ENCODE measurements at places on chromosomes 2 and 18.
A peak's percentile ranks its signal among the peaks of the same experiment; 100 is the strongest.

DNA sequence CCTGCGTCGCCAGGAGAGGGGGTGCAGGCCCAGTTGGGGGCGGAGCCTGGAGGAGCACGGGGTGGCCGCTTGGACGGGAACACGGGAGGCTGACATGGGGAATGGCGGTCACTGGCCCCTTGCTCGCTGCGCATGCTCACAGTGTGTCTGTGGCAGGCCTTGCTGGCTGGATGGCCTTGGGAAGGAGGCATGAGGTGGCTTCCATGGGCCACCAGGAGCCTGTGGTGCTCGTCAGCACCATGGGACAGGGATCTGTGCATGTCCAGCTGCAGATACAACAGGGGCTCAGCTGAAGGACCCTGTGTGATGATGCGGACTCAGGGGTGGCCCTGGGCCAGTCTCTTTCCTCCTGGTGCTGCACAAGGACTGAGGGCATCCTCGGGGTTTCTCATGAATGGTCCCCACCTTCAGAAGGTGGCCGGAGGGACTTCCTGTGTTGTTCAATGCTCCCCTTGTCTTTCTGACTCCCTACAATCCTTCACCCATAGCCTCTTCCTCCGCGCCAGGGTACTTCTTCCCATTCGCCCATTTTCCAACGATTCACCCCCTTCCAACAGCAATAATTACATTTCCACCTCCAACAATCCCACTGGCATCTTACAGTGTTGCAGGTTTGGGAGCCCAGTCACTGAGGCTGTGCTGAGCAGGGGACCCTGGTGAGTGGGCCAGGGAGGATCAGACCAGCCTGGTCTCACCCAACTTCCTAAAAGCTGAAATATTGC is 3.4 kb upstream of the SP140L start:
- DNase-seq: no peak

GRCh38 chr2:41409328-41409727 is 638.5 kb upstream of the PKDCC start:
- DNase-seq: no peak

GRCh38 chr2:105379741-105380186 is 19.1 kb downstream of the FHL2 start:
- DNase-seq: no peak

DNA sequence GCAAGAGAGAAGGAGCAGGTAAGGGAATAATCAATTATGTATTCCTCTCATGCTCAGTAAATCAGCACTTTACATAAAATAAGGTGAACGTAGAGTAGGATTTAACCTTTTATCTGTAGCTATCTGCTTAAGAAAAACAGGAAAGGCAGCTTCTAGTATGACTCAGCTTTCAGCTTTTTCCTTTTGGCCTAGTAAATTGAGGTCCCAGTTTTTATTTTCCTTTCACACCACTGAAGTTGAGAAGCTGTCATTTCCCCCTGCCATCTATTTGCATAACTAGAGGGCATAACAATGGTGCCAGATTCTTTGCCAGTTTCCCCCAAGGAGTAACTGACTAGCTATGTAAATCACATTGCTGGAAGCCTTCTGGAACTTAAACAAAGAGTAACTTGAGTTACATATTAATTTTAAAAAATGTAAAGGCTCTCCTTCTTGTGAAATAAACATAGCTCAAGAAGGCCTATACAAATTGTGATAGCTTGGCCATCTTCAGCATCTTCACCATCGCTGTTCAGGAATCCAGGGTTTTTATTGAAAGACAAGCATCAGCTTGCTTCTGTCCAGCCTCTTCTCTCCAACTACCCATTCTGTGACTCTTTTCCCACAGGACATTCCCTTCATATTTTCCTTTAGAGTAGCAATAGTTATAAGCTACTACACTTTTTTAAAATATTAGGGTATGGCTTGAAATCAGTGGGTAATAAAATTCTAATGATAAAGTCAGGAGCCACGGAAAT is 97.0 kb downstream of the KYNU start:
- peak; percentile 35 for DNase-seq

GRCh38 chr2:1618974-1619373 is 125.3 kb downstream of the PXDN start:
- no peak for DNase-seq

GRCh38 chr2:232974396-232974795 is 38.7 kb downstream of the NGEF start:
- no peak for DNase-seq

DNA sequence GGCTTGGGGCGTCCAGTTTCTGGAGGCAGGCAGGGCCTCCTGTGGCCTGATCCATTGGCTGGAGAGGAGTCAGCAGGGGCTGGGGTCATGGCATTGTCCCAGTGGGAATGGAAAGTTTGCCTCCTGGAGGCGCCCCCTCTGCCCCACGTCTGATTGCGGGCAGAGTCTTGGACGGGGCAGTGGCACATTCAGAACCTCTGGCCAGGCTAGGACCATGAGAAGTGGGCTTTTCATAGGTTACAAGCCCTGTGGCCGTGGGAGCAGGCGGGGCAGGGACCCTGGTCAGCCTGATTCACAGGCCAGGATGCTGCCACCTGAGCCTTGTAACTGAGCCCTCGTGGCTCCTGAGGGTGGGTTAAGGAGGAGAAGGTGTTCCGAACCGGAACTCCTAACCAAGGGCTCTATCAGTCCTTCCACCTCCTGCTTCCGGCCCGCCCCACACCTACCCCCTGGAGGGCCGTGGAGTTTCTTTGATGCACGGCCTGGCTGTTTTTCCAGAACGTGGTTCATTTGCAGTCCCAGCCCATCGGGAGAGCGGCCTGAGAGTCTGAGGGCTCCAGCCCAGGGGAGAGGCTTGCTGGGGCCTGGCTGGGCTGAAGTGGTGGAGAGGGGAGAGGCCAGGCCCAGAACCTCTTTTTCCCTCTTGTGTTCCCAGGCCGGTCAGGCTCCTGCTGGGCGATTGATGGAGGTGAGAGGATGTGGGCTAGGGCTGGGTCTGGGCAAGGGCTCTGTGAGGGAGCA is 43.9 kb upstream of the PLB1 start:
- DNase-seq: no peak

- DNase-seq: no peak
These were observed 160.3 kb upstream of the ACAA2 start for GRCh38 chr18:49973592-49973991.

- peak; percentile 25 for DNase-seq
These were observed 324.0 kb upstream of the UBE2E3 start for GRCh38 chr2:180656455-180656847.

DNA sequence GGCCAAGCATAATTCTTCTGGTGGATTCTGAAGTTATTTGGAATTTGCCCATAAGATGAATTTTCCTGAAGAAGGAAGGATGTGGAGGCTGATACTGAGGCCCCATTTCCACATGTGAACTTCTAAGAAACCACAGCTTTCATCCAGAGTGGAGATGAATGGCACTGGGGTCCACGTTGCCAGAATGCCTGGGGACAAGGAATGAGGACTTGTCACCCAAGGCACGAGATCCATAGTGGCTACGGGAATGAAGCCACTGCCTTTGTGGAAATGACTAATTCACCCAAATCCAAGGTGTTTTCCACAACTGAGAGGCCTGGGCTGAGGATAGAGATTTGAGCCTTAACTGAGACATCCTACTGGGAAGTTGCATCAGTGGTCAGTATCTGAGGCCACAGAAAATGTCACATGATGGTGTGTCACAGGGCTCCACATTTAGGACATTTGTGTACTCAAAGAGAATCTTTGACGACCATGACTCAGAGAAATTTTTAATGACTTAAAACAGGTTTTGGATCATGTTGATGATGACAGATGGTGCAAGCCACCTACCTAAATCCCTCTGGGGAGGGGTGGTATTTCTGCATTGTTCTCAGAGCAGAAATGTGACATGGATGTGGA is 286.1 kb downstream of the SOX11 start:
- DNase-seq: no peak

- DNase-seq: peak; percentile 15
These were observed 63.5 kb upstream of the FZD7 start for GRCh38 chr2:201969938-201970785.

All from brain microvascular endothelial cell (primary cell).